ENCODE measurements at places on chromosomes 16 and 17. TPM values are rescaled to one million over a fixed set of nuclear protein-coding genes. Genes with fewer than 3 reads are reported as not detected.
A peak's percentile ranks its signal among the peaks of the same experiment; 100 is the strongest.

- DNase-seq, result peak; percentile 69
Measured at GRCh38 chr17:19304209-19304608, 58.3 kb downstream of the B9D1 start.

DNA sequence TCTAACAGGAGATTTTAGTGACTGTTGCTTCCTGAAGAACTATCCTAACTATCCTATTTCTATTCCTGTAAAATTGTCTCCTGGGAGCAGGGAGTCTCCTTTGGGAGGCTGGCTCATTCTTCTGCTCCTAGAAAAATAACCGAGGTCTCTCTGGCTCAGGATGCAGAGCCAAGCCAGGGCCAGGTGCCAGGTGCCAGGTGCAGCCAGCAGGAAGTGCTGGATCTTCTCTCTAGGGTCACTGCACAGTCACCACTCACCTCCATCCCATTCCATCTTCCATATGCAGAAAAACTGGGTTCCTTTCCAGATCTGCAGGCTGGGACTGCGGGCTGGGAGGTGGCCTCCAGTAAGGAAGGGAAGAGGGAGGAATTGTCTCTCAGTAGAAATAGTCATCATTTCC, 3.8 kb upstream of the TMC7 start:
- no peak for DNase-seq

DNA sequence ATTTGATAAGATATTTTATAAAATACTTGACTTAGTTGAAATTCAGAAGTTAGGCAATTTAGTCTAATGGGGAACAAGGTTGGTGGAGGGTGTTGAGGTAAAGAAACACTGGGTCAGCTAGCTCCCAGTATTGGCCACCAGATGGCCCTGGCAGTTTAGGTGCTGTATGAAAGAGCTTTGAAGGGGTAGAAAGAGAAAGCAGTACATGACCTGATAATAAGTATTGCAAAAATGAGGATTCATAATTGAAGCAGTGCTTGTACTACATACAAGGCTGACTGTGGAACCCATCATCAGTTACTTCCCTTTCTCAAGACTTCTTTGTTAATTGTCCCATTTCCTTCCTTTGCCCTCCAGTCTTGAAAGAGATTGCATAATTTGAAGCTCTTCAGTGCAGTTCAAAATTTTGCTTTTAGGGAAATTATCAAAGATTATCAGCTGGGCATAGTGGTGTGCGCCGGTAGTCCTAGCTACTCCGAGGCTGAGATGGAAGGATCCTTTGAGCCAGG, 29.4 kb downstream of the TANC2 start:
- peak; percentile 53 for DNase-seq

GRCh38 chr16:55661941-55662643, 6.3 kb downstream of the SLC6A2 start:
- no peak for DNase-seq

DNA sequence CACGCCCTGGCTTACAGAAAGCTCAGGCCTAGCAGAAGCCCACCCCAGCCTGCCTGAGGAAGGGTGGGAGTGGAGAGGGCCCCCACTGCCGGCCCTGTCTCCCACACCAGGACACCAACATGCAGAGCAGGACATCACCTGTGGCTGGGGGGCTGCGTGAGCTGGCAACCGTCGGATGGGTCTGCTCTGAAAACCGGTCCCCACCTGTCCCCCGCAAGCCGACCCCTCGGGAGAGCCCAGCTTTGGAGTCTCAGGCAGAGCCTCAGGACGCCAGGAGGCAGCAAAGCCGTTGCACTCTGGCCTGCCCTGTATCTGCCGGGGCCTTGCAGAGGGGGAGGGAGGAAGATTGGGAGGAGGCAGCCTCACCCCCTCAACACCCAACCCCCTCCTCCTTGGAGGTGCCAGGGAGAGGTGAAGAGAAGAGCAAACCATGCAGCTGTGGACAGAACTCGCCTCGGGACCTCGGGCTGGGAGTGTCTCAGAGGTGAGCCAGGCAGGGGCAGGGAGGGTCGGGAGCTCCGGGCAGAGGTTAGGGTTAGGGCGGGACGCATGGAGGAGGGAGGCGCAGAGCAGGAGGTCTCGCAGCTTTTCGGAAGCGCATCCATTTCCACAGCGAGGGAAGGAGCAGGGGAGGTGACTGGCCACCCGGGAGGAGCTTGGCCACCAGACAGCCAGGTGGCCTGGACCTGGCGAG, 30.4 kb upstream of the ZC3H18 start:
- DNase-seq, result no peak

DNA sequence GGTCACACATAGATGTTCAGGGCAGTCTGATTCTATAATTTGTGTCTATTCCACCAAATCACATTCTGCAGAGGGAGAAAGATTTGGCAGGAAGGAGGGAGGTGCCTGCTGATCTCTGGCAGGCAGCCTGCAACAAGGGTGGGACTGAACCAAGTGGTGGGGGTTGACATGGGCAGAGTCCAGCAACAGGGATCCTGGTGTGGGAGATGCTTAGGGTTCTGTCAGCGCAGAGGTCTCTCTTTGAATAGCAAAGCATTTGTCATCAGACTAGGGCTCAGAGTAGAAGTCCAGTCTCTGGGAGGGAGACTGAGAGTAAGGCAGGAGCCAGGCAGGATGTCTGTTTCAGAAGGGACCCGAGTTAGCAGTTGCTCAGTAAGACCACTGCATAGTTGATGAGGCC, 94.6 kb downstream of the UTP18 start:
- DNase-seq, result no peak

DNA sequence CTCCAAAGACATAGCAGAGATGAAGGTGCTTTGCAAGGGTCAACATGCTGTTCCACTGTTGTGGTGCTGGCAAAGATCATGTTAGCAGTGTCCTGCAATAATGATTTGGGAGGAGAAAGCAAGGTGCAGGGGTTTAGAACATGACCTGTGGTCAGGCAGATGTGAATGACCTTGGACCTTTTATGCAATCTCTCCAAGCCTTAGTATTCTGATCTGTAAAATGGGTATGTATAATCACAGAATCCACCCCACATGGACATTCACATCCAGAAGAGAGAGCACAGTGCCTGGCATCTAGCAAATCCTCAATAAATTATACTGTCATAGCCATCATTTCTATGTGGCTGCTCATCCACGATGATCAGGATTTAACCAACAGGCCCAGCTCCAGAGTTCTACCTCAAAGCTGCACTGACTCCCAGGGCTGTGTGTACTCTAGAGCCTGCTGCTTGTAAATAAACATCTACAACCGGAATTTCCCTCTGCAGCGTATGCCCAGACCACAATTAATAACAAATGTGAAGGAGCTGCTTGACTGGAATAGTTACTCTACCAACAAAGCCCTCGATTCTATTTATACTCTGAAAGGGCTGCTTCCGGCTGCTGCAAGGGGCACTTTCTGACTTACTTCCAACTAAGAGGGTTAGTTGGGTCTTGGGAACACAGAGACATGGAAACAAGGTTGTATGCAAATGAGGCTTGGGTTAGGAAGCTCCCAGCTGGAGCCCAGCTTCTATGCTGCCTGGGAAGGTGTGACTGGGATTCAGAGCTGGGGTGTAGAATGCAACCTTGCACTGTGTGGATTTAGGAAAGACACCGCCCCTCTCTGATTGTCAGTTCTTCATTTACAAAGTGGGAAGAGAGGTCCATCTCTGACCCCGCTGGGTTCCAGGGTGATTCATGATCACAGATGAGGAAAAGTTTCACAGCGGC, 265.2 kb downstream of the XYLT1 start:
- DNase-seq, result no peak

- DNase-seq, result no peak
Measured at GRCh38 chr17:78322858-78323455, 36.9 kb downstream of the SOCS3 start.

The OR1F1 gene
- not detected for total RNA-seq

The LGALS9 gene
- 1.4 TPM for total RNA-seq

The GPR179 gene
- not detected for total RNA-seq

The WNT9B gene
- total RNA-seq, result not detected

The SKAP1 gene
- total RNA-seq, result not detected

The TBC1D3K gene
- total RNA-seq, result not detected

The LIG3 gene
- total RNA-seq, result 52.0 TPM

The RNF227 gene
- total RNA-seq, result 1.8 TPM

Measured in A172 (cell line).